ENCODE measurements at places on chromosomes 4 and X.

DNA sequence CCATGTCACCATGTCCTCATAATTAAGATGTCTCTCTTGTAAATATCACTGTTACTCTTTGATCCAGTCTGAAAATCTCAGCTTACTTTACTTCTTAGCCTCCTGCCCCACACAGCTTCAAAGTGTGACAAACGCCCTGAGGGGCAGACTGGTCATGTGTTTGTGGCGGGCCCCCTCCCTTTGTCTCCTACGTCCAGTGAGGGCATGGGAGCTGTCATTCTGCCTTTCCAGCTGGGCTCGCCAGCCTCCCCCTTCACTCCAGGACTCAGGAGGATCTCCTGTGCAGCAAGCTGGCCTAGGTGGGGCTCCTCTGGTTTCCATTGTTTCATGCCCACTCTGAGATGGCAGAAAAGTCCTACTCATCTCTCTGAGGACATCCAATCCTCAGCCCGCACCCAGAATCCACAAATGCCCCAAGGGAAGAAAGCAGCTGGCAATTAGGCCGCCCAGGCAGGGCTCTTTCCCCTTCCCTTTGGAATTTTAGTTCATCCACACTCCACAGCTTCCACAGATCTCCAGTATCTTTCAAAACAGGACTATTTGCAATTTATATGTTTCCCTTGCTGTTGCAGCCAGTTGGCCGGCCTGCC lies 86.4 kb upstream of the C4orf50 start:
- no peak for DNase-seq

DNA sequence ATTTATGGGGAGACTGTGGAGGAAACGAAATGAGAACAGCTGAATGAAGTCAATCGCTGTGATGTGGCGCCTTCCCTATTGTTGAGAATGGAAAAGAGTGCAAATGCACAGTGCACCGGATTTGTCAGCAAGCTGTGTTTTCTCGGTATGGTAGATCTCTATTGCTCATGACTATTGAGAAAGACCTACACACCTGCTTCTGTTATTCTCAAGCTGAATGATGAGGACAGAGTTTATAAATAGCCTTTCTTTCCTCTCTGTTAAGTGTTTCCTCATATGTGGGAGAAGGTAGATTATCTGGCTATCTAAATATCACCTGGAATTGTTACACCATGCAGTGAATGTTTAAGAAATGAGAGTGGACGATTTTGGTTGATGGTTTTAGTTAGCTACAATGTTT lies 650.7 kb downstream of the IL1RAPL1 start:
- no peak for DNase-seq

- DNase-seq = no peak
Measured at GRCh38 chrX:9090766-9091165, 56.8 kb upstream of the FAM9B start.

DNA sequence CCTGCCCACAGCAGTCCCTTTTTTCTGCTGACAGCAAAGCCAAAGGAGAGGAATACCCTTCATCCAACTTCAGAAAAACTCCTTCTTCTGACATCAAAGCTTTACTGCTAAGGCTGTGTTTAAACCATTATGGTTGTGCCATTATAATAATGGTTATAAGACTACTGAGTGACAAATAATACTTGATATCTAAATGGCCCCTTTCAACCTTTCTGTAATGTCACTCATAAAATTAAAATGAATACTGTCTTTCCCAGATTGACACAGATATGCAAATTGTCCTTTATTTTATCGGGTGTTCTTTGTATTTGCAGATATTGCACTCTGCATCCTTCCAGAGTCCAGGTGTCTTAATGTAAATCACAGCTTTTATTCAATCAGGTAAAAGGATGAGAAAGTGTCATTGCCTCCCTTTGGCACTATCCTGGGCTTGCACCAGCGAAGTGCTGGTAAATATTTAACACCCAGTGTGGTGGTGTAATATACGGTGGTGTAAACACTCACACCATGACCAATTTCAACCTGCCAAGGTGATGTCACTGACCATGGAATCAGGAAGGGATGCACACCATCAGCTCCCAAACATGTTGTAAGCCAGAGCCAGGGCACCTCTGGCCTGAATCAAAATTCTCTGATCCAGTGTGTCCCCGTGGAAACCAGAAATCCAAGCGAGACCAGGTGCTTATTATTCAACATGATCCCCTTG lies 139.4 kb upstream of the TENM3 start:
- DNase-seq = no peak

DNA sequence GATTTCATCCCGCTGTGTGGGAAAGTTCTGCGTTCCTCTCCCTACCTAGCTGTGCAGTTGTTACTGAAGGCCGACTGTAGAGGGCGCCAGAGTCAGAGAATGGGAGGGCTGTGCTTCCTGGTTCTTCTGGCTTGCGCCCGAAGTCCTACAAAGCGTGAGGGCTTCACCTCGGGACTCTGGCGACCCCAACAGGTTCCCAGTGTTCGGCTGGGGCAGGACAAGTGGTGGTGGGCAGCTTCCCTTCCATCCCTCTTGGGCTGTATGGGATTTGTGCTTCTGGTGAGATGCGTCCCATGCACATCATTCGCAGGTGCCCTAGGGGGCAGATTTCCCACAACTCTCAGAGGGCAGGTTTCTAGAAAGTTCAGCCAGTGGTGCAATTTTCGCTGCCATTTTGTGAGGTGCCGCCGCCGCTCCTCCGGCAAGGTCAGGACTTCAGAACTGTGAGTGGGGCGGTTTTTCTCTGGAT lies 27.3 kb downstream of the CT45A1 start:
- no peak for DNase-seq

- DNase-seq = no peak
Measured at GRCh38 chrX:41067721-41068120, 17.5 kb upstream of the USP9X start.

- no peak for DNase-seq
Measured at GRCh38 chrX:40189637-40190036, 91.9 kb upstream of the BCOR start.

GRCh38 chrX:154490021-154490413 lies 412 bp downstream of the SLC10A3 start:
- DNase-seq = no peak

DNA sequence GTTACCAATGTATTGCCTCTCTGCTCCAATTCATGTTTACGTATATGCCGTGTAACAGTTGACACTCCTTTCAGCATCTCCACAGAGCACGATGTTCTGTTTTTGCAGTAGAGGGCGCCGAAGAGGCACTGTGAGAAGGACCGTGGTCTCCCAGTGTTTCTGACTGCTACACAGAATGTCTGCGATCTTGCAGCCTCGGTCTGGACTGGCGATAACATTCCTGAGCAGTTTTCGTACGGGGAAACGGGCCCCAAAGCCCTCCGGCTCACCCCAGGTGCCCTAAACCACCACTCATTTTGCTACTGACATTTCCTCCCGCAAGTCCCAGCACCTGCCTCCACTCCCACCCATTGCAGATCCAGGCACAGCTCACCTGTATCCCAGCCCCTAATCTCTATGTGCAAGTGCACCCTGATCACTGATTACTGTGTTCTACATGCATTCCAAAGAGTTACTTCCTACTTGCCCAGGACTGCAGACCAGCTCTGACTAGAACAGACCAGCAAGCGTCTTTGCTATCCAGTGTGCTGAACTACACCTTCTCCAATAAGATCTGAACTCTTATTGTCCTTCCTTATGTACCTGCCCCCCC lies 12.4 kb upstream of the NFXL1 start:
- peak; percentile 68 for DNase-seq
